ENCODE measurements at places on chromosomes 4 and X. TPM values are rescaled to one million over a fixed set of nuclear protein-coding genes. Genes with fewer than 3 reads are reported as not detected.

Gene CTPS2
- 67.8 TPM for total RNA-seq

Gene ADAMTS3
- total RNA-seq, result 5.5 TPM

DNA sequence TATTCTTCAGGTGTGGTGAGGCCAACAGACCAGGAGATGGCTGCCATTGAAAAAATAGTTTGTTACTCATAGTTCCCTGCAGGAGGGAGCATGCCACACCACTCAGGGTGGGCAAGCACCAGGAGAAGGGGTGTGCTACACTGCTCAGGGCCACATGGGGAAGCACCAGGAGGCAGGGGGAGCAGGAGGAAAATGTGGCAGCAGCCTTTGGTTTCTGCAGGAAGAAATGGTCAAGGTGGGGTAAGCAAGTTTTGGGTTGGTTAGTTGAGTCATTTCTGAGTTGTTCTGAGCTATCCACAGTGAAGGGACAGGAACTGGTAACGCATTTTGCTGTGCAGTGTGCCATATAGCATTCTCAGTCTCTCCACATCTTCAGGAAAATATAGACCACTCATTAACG lies 23.8 kb downstream of the FGFBP1 start:
- no peak for DNase-seq

DNA sequence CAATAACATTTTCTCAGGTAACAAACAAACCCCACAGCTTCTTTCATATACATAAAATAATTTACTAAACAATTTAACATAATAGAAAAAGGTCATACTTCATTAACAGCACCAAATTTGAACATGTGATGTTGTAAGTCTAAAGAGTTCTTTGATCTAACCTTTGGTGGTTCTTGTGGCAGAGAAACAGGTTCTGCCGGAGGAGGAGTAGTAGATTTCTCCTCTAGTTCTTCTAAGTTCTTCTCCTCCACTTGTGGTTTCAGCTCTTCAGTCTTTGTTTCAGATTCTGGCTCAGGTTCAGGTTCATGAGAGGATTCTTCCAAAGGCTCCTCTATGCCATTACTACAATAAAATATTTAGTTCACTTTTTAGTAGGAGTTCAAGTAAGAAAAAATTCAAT lies 18.3 kb downstream of the G3BP2 start:
- no peak for DNase-seq

DNA sequence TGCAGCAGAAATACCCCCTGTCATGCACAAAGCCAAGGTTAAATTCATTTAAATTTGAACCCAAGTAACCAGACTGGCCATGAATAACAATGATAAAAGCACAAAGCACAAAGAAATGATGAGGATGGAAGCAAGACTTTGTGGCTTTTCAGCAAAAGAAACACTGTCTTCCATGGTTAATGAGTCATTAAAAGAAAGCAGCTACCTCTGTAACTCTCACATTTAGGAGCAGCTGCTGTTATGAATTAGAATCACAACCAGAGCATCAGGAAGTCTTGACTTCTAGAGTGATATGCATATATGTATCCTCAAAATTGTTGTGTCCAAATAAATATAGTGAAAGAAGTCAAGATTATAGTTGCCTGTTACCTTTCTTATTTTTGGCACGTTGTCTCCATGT lies 70.7 kb upstream of the RPS6KA6 start:
- no peak for DNase-seq

DNA sequence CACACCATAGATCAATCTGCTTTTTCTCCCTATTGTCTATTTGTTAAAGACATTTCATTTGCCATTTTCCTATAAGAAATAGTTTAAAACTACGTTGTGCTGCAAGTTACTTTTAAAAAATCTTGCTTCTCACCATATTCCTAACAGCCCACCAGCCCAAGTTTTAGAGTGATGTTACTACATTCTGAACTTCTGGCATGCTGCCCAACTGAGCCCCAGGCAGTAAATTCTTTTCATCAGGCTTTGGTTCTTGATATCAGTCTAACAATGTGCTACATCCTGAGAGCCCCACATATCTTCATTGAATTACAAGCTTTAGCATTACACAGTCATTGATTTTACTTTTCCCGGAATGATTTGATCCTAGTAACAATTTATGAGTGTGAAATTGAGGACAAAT lies 283.8 kb upstream of the IL1RAPL1 start:
- DNase-seq, result no peak
